ENCODE measurements at places on chromosomes 4 and X.

- DNase-seq = no peak
Measured at GRCh38 chr4:110615353-110616237, 7.3 kb downstream of the PITX2 start.

- DNase-seq = no peak
Measured at GRCh38 chr4:131052646-131053045, 1956.7 kb downstream of the C4orf33 start.

GRCh38 chr4:22661443-22661842, 31.3 kb upstream of the GBA3 start:
- no peak for DNase-seq

DNA sequence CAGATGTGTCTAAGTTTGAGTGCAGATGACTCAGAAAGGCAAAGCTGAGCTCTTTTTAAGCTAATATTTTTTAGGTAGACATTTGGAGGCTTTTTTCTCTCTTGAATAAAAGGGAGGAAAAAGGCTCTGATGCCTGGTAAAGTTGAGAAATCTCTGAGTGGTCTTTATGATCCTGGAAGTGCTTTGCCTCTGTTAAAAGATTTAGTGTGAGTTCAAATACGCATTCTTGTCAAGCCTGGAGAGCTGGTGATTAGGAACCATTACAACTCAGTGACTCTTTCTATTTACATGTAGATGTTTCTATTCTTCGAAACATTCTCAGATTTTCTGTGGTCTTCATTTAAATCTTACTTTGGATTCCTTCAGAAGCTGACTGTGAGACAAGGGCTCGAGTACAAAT, 143.4 kb upstream of the MED14 start:
- DNase-seq = no peak

DNA sequence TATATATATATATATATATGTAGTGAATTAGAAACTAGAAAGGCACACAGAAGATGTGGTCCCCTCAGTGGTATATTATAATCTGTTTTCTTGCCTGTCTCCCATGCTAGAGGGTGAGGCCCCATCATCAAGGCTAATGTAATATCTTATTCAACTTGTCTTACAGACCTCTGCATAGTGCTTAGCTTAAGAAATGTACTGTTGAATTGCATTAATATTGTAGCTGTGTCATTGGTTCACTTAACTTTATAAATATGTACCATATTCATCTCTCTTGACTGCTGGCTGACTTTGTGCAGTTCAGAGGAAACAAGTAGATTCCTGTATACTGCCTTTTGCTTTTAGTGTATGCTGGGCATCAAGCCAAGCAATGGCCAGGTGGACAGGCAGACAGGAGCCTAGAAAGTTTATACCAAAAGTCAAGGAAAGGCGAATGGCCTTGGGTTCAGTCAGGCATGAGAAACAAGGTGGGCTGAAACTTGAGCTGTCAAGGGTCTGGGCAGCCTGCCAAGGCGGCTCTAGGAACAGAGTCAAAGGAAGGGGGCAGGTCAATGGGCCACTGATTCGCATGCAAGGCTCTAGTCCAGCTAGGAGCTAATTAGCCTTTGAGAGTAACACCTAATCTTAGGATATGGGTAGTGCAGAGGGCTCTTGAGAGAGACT, 78.8 kb upstream of the LEF1 start:
- no peak for DNase-seq

- DNase-seq = no peak
Measured at GRCh38 chr4:41528512-41529205, 9.3 kb upstream of the LIMCH1 start.

DNA sequence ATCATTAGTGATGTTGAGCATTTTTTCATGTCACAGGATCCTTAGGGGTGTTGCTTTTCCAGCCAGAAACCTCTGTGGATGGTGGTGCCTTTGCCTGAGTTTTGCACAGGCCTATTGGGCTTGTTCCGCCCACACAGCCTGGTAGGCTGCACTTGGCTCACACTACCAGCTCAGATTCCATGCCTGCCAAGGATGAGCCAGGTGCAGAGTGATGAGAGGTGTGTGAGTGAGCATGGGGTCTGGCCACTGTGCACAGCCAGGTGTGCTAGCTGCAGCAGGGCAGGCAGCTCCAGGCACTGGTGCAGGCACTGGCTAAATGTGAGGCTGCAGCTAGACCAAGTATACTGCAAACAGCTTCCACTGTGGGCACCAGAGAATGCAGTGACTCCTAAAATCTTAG, 341.6 kb downstream of the FSTL5 start:
- no peak for DNase-seq

DNA sequence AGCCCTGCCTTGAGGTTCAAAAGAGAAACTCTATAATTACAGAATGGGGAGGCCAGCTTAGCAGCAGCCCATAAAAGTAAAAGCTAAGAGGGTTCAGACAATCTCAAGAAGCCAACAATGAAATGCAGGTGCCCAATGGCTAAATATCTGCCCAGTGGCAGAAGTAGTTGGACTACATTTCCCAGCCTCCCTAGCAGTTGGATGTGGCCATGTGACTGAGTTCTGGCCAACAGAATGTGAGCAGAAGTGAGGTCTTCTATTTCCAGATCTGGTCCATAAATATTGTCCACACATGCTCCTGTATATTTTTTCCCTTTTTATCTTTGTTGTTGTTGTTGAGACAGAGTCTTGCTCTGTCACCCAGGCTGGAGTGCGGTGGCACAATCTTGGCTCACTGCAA, 127.9 kb upstream of the NHS start:
- no peak for DNase-seq
